Amygdala (tissue), 56 donors: ENCODE measurements at places on chromosomes 6 and 20.

- no peak for DNase-seq
Measured at GRCh38 chr20:24684421-24684871, 215.0 kb downstream of the SYNDIG1 start.

DNA sequence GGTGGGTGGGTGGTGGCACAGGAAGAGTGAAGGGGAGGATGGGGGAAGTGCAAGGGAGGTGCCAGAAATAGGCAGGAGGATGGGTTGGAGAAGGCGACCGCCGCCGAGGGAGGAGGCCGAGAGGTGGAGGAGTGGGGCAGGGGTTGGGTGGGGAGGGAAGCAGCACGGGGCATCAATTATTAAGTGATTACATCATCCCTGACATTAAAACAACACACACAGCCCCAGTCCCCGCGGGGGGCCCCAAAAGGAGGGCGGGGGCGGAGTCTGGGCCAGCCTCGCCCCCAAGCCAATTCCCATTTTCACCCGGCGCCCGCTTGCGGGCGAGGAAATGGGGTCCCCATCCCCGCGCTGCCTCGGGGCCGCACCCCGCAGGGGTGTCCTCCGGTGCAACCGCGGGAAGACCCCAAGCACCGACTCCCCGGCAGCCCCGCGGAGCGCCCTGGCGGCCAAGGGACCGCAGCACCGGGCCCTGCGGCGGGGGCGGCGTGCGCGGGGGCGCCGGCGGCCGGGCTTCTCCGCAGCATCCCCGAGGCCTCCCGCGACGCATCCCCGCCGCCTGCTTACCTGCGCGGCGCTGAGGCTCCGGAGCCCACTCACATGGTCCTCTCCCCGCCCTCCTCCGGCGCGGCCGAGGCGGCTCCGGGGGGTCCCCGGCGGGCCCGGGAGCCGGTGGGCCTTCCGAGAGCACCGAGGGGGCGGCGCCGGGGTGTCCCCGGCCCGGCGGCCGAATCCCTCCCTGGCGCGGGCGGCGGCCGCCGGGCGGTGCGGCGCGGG, 663 bp downstream of the FYN start:
- DNase-seq: peak; percentile 56

- no peak for DNase-seq
Measured at GRCh38 chr6:13141387-13141786, 186.9 kb downstream of the TBC1D7 start.

DNA sequence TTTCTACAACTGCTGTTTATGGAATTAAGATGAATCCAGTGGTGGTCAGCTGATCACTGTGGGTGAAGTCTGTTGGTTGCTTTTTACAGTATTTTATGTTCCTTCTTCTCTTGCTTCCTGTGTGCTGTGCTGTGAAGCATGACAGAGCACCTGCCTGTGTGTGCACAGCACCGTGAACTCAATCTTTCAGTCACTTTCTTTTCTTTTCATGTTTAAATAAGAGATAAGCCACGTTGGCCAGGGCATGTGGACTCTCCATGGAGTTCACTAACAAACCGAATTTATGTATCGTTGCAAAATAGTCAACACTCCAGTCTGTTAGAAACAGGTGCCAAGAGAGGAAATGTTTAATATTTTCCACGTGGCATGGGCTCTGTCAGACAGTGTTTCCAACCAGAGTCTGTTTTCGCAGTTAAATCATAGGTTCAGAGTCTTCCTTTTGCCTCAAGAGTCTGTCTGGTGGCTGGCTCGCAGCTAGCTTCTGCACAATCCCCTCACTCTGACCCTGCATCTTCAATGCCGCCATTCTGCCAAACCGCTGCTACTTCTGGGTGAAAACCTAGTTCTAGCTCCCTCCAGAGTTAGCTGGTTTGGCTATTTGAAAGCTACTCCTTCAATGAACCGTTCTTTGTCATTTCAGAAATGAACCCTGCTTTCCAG, 73.2 kb downstream of the QRSL1 start:
- no peak for DNase-seq

- no peak for DNase-seq
Measured at GRCh38 chr20:59455402-59456341, 148.7 kb upstream of the PHACTR3 start.

DNA sequence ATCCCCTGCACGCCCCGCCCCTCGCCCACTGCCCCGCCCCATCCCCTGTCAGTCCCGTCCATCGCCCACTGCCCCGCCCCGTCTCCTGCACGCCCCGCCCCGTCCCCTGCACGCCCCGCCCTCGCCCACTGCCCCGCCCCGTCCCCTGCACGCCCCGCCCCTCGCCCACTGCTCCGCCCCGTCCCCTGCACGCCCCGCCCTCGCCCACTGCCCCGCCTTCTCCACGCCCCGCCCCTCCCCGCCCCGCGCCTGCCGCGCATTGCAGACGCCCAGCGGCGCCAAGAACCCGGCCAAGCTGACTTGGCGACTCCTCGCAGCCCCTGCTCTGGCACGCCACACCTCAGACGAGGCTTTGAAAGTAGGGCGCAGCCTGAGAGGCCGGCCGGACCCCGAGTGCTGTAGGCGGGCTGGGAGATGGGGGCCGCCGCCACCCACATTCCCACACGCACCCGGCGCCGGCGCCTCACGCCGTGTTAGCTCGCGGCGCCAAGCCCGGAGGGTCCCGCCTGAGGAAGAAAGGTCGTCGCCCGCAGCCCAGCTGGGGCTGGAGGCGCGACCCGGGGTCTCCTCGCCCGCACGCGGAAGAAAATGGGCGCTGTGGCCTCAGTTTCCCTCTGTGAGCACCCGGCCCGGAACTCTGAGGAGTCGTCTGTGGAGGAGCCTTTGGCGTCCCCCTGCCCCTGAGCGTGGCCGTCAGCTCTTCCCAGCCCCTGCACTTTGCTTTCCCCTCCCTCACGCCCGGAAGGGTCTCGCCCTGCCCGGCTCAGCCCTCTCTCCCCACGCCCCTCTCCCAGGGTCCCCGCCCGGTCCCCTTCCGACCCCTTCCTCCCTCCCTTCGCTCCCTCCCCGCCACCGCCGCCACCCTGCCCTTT, at the start of gene RAD21L1:
Gene RAD21L1, plus strand, starts transcription at position 262 of the 872 bp plus-strand sequence. CDS start 2,410 bp downstream, outside the sequence.
- DNase-seq: peak; percentile 71

DNA sequence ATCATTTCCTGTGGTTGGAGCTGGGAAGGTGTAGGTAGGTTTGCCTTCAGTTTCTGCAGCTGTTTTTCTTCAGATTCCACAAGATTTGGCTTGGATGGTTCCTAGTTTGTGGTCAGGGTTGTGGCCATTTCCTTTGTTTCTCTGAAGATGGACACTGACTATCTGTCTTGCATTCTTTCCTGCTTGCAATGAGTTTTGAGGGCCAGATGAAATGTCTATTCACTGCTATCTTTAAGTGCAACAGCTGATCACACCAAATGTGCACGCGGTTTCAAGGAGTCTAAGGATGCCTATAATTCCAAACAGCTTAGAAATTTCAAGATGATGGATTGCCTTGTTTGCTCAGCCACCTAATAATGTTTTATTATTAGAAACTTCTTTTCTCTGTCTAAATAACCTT, 28.4 kb downstream of the IL20RA start:
- DNase-seq: no peak

- DNase-seq: no peak
Measured at GRCh38 chr20:60653111-60653845, 598.8 kb upstream of the CDH4 start.
